ENCODE measurements at places on chromosomes 6 and 20.

GRCh38 chr6:45780523-45780922 is 235.1 kb downstream of the CLIC5 start:
- DNase-seq, result no peak

GRCh38 chr6:123940551-123940950 is 136.9 kb downstream of the NKAIN2 start:
- no peak for DNase-seq

DNA sequence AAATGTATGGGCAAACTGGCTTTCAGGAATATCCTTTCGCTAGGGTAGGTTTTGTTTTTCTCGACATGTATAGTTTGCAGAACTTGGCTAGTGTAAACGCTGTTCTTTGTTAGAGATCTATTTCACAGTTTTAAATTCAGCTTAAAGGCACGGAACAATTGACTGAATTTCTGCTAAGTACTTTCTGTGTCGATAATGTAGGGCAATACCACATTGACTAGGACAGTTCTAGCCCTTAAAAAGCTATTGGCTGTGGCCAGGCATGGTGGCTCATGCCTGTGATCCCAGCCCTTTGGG is 92.8 kb downstream of the CEP57L1 start:
- no peak for DNase-seq

GRCh38 chr6:31877651-31878161 is 1.1 kb downstream of the SLC44A4 start:
- no peak for DNase-seq

- no peak for DNase-seq
Observed at GRCh38 chr20:24895898-24896658, 53.0 kb upstream of the CST7 start.
